Type B pancreatic cell (in vitro differentiated cells): ENCODE measurements at places on chromosomes 6 and 20. TPM values are rescaled to one million over a fixed set of nuclear protein-coding genes. Genes with fewer than 3 reads are reported as not detected.
A peak's percentile ranks its signal among the peaks of the same experiment; 100 is the strongest.

- H3K4me3 ChIP-seq, result no peak overlapping the region
- no peaks in the 10 kb centered on the region for H3K4me1 ChIP-seq
- no peaks in the 10 kb centered on the region for H3K36me3 ChIP-seq
- no peak overlapping the region for H3K27ac ChIP-seq
- DNase-seq, result no peak
Measured at GRCh38 chr6:161701056-161701455, 427.2 kb upstream of the AGPAT4 start.

DNA sequence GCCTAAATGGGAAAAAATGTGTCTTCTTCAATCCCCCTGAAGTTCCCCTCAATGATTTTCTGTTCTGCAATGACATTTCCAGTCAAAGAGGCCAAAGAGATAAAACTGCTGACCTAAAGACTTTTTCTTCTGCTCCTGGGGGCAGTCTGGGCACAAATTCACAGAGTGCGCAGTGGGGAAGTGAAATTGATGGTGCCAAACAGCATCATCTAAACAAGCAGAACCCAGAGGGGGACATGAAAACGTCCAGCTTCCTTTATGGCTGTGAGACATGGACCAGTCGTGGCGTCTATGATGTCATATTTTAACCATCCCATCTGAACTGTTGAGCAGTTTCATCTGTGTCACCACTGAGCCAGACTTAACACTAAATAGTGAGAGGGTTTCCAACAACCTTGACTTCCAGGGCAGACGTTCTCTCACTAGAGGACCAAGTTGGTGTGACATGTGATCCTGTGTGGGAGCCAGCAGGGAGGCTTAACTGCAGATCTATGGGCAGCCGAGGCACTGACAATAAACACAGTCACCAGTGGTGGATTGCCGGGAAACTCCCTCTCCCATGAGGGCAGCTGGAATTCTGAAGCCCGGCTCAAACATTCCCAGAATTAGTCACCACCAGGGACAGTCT lies 12.4 kb downstream of the SCML4 start:
- peaks cover 20% of the 10 kb centered on the region for H3K4me1 ChIP-seq
- peak; percentile 27 for DNase-seq
- H3K27me3 ChIP-seq, result peaks cover 14% of the 10 kb centered on the region
- no peak overlapping the region for H3K27ac ChIP-seq
- no peak overlapping the region for H3K4me3 ChIP-seq

- H3K36me3 ChIP-seq, result no peaks in the 10 kb centered on the region
- no peaks in the 10 kb centered on the region for H3K4me1 ChIP-seq
- no peaks in the 10 kb centered on the region for H3K27me3 ChIP-seq
- H3K4me3 ChIP-seq, result no peak overlapping the region
Measured at GRCh38 chr6:152026291-152026690, 218.8 kb downstream of the ESR1 start.

DNA sequence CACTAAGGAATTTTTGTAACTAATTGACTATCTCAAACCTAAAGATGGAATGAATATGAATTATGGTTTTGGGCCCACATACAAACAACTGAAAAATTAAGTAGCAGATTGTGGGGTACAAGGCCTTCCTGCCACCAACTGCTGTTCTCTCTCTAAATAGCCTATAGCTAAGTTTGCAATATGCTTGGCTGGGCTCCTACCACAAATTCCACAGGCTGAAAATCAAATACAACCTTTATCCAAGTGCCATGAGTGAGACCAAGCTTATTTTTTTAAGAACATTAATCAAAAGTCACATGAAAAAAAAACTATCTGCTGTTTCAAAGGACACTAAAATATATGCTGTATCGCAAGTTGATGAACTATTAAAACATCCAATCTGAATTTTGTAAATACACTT lies 52.1 kb downstream of the TENT5A start:
- no peak for DNase-seq
- no peak overlapping the region for H3K4me3 ChIP-seq
- no peaks in the 10 kb centered on the region for H3K36me3 ChIP-seq
- H3K4me1 ChIP-seq, result no peaks in the 10 kb centered on the region

- DNase-seq, result no peak
- no peaks in the 10 kb centered on the region for H3K36me3 ChIP-seq
- H3K27ac ChIP-seq, result no peak overlapping the region
- peaks cover 5% of the 10 kb centered on the region for H3K4me1 ChIP-seq
- H3K4me3 ChIP-seq, result peak overlapping the region; percentile 11
Measured at GRCh38 chr6:73180763-73181619, 44.3 kb downstream of the KHDC1L start.

DNA sequence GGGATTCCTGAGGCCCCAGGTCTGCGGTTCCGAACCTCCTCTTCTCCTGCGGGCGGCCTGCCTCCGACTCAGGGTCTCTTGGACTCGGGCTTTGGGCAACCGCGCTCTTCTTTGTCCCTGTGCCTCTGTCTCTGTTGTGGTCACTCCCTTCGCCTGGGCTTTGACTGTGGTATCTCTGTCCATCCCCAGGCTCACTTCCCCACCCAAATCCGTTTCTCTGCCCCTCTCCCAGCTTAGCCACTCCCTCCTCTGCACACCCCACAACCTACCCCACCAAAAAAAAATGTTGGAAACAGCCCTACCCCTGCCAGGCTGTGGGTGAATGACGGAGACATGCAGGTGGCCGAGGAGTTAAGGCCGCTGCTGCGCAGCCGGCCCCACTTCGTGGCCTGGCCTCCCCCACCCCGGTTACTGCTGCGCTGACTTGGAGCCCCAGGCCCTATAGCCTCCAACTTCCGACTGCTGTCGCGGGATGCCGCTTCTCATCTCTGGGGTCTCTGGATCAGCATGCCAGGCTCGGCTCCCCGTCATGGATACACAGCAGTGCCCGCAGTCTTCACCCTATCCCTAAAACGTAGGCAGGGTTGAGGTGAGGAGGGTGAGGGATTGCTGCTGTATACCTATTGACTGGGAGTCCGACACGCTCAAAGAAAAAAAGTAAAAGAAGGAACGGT lies 2.7 kb upstream of the MAFB start:
- peak overlapping the region; percentile 70 for H3K4me3 ChIP-seq
- peak overlapping the region; percentile 13 for H3K27ac ChIP-seq
- H3K27me3 ChIP-seq, result peaks cover 83% of the 10 kb centered on the region
- H3K4me1 ChIP-seq, result peaks cover 8% of the 10 kb centered on the region
- no peak for DNase-seq

- H3K4me3 ChIP-seq, result no peak overlapping the region
- H3K27ac ChIP-seq, result peak overlapping the region; percentile 90
- no peaks in the 10 kb centered on the region for H3K36me3 ChIP-seq
- DNase-seq, result no peak
- no peaks in the 10 kb centered on the region for H3K27me3 ChIP-seq
Measured at GRCh38 chr6:80639181-80639629, 532.7 kb downstream of the BCKDHB start.

- H3K4me1 ChIP-seq, result no peaks in the 10 kb centered on the region
- no peaks in the 10 kb centered on the region for H3K36me3 ChIP-seq
- no peak overlapping the region for H3K4me3 ChIP-seq
- H3K27me3 ChIP-seq, result peaks cover 7% of the 10 kb centered on the region
Measured at GRCh38 chr6:25660512-25660911, 8.5 kb downstream of the SCGN start.

DNA sequence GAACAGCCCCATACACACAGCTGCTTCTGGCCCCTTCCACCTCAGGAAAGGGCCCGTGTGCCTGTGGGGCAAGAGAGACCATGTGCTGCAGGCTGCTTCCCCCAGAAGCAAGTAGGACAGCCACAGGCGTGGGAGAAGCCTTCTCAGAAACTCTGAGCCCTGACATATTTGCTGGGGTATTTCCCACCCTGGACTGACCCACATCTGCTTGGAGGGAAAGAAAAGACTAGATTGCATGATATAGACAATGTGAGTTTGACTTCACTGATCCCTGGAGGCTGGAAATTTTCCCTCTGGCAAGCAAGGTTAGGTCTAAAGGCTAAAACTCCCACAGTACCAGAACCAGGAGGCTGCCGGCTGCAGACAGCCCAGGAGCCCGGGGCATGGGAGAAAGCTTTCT lies 213.3 kb upstream of the SSTR4 start:
- no peak overlapping the region for H3K4me3 ChIP-seq
- H3K27ac ChIP-seq, result peak overlapping the region; percentile 13
- peaks cover 41% of the 10 kb centered on the region for H3K4me1 ChIP-seq
- no peak for DNase-seq
- no peaks in the 10 kb centered on the region for H3K36me3 ChIP-seq

DNA sequence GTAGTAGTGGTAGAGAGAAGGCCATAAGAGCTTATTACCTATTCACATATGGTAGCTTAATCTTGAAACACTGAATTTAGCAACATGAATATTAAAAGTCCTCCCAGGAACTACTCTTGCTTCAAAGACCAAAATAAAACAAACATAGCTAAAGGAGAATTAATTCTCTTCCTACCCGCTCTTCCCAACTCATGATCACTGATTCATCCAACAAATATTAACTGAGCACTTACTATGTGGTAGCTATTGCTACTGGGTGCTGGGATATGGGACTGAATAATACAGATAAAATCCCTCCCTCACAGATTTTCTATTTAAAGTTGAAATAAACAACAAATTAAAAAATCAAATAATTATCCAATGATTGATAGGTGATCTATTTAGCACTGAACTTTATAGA lies 287.1 kb downstream of the BTBD9 start:
- H3K36me3 ChIP-seq, result no peaks in the 10 kb centered on the region
- H3K4me3 ChIP-seq, result no peak overlapping the region
- DNase-seq, result no peak
- no peak overlapping the region for H3K27ac ChIP-seq
- H3K4me1 ChIP-seq, result peaks cover 9% of the 10 kb centered on the region

DNA sequence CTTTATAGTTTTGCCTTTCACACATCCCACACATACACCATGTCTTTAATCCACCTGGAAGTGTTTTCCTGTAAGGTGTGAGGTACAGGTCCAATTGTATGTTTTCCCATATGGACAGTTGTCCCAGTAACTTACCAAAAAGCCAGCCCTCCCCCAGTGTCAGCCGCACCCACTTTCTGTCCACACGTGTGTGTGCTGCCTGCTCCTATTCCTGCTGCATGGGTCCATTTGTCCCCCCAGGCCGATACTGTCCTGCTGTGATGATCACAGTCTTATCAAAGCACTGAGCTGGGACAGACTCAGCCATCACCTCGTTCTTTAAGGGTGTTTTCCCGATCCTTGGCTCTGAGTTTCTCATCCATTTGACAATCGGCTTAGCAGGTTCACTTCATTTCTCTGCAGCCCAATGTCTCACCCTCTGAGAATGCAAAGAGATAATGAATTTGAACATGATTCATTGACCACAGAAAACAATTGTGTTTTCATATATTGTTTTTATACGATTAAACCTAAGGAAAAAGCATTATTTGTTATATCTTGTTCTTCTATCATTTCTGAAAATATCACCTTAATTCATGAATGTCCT lies 9.6 kb downstream of the VSX1 start:
- no peak overlapping the region for H3K4me3 ChIP-seq
- H3K27ac ChIP-seq, result no peak overlapping the region
- H3K4me1 ChIP-seq, result no peaks in the 10 kb centered on the region

- no peak overlapping the region for H3K4me3 ChIP-seq
- no peak overlapping the region for H3K27ac ChIP-seq
- H3K27me3 ChIP-seq, result peaks cover 5% of the 10 kb centered on the region
- DNase-seq, result no peak
- peaks cover 12% of the 10 kb centered on the region for H3K4me1 ChIP-seq
- no peaks in the 10 kb centered on the region for H3K36me3 ChIP-seq
Measured at GRCh38 chr6:44537306-44538049, 150.0 kb downstream of the CDC5L start.

GRCh38 chr6:90860822-90861601 lies 274.1 kb upstream of the MAP3K7 start:
- H3K27me3 ChIP-seq, result peaks cover 19% of the 10 kb centered on the region
- no peak for DNase-seq
- H3K27ac ChIP-seq, result no peak overlapping the region
- no peak overlapping the region for H3K4me3 ChIP-seq
- H3K36me3 ChIP-seq, result no peaks in the 10 kb centered on the region

DNA sequence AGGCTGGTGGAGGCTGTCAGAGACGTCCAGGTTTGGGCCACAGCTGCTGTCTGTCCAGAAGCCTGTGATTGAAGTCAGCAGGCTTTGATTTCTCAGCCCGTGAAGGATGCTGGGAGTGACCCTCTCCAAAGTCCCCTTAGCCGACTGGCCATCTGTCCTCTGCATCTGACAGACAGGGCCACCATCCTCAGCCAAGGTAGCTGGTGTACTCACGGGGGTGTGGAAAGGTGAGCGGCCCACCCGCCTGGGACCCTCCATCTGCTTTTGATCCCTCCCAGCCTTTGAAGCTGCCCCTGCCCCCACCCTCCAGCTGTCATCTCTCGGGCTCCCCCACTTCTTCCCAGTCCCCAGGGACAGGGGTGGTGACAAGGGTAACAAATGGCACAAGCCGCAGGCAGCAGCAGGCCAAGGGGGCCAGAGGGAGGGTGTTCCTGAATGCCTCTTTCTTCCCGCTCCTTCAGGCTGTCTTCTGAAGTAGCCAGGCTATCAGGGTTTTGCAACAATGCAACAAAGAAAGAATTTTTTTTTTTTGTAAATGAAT lies 84.4 kb downstream of the EYA2 start:
- H3K4me1 ChIP-seq, result peaks cover 36% of the 10 kb centered on the region
- DNase-seq, result no peak
- H3K4me3 ChIP-seq, result peak overlapping the region; percentile 43
- no peaks in the 10 kb centered on the region for H3K27me3 ChIP-seq

DNA sequence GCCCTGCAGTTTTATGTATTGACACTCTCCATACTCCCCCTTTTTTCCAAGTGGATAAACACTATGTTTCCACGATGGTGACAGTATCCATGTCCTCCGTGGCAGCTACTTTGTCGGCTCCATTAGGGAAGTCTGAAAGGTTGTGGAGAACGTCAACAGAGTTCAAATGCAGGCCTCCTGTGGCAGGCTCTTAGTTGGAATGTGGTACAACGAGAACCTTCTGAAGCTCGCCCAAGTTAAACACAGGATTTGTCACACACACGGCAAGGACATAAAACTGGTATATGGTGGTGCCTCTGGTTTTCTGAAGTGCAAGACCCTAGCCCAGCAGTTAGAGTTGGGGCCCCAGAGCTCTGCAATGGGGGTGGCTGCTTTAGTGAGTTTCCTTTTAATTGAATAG lies 187.0 kb upstream of the TAB2 start:
- no peaks in the 10 kb centered on the region for H3K36me3 ChIP-seq
- H3K27me3 ChIP-seq, result no peaks in the 10 kb centered on the region
- peak overlapping the region; percentile 45 for H3K4me3 ChIP-seq
- H3K4me1 ChIP-seq, result peaks cover 27% of the 10 kb centered on the region

- peaks cover 9% of the 10 kb centered on the region for H3K4me1 ChIP-seq
- H3K27me3 ChIP-seq, result peaks cover 6% of the 10 kb centered on the region
- H3K4me3 ChIP-seq, result no peak overlapping the region
- DNase-seq, result no peak
Measured at GRCh38 chr6:68968301-68968649, 333.2 kb downstream of the ADGRB3 start.

DNA sequence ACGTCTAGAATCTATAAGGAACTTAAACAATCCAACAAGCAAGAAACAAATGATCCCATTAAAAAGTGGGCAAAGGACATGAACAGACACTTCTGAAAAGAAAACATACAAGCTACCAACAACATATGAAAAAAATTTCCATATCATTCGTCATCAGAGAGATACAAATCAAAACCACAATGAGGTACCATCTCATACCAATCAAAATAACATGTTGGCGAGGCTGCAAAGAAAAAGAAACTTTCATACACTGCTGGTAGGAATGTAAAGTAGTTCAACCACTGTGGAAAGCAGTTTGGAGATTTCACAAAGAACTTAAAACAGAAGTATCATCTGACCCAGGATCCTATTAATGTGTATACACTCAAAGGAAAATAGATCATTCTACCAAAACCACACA lies 243.9 kb upstream of the RUNX2 start:
- H3K27me3 ChIP-seq, result no peaks in the 10 kb centered on the region
- H3K36me3 ChIP-seq, result peaks cover 7% of the 10 kb centered on the region
- H3K4me3 ChIP-seq, result no peak overlapping the region
- H3K4me1 ChIP-seq, result no peaks in the 10 kb centered on the region

CALHM6 gene
- 0.99 and 1.6 TPM in 2 replicates for total RNA-seq

ATP9A gene
- total RNA-seq, result 43.5 and 55.8 TPM in 2 replicates

ADISSP gene
- total RNA-seq, result 21.7 and 49.4 TPM in 2 replicates
